ENCODE measurements at places on chromosomes 13 and 19.

DNA sequence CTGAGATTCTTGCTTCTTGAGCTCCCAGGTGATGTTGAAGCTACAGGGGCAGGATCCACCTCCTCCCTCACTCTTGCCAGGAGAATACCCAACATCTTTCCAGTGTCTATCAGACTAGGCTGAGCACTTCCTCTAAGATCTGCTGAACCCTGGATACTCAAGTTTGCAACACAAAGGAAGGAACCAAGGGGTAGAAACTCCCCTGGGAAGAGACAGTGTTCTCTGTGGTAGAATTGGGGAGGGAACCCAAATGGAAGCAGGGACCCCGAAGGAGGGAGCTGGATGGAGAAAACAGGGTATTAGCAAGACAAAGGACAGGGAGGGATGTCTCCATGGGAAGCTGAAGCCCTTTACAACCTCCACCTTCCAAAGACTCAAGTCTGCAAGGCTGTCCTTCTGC, 117.6 kb downstream of the DNAJC15 start:
- H3K4me1 ChIP-seq, result no peaks in the 10 kb centered on the region
- H3K27ac ChIP-seq, result no peak overlapping the region
- H3K36me3 ChIP-seq, result no peaks in the 10 kb centered on the region
- H3K27me3 ChIP-seq, result no peaks in the 10 kb centered on the region
- H3K4me3 ChIP-seq, result no peak overlapping the region

GRCh38 chr19:14674764-14675163, at the start of gene ADGRE3:
Gene ADGRE3, minus strand, starts transcription at chr19:14674844. Its CDS starts 74 bp downstream, at chr19:14674770.
- no peak within 1 kb of the TSS for H3K27ac ChIP-seq
- no peak for DNase-seq
- H3K36me3 ChIP-seq, result no peaks in the 10 kb centered on the region
- H3K27me3 ChIP-seq, result peaks cover 23% of the 10 kb centered on the region

- H3K4me1 ChIP-seq, result 0 out of 2 replicates have a peak, but pooled peaks cover 3% of the 10 kb centered on the region
- H3K27me3 ChIP-seq, result no peaks in the 10 kb centered on the region
- no peak for DNase-seq
- H3K36me3 ChIP-seq, result no peaks in the 10 kb centered on the region
- H3K4me3 ChIP-seq, result no peak overlapping the region
- H3K27ac ChIP-seq, result no peak overlapping the region
Observed at GRCh38 chr13:114161644-114162532, 17.2 kb upstream of the CFAP97D2 start.

DNA sequence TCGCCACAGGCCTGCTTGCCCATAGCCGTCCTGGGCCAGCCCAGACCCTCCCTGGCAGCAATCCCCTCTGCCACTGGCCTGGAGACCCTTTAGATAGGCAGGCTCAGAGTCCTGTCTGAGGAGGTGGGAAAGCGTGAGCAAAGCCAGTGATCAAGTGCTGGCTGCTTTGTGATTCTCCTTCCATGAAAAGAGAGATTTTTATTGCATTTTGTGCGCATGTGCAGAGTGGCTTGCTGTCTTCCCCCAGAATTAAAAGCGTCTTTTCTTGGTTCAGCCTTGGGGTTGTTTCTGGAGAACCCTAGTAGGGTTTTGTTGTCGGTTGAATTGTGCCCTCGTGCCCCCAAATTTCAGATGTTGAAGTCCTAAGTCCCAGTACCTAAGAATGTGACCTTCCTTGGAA, 44.9 kb upstream of the DCT start:
- no peak overlapping the region for H3K4me3 ChIP-seq
- no peak overlapping the region for H3K27ac ChIP-seq
- DNase-seq, result no peak
- H3K4me1 ChIP-seq, result no peaks in the 10 kb centered on the region
- no peaks in the 10 kb centered on the region for H3K27me3 ChIP-seq

DNA sequence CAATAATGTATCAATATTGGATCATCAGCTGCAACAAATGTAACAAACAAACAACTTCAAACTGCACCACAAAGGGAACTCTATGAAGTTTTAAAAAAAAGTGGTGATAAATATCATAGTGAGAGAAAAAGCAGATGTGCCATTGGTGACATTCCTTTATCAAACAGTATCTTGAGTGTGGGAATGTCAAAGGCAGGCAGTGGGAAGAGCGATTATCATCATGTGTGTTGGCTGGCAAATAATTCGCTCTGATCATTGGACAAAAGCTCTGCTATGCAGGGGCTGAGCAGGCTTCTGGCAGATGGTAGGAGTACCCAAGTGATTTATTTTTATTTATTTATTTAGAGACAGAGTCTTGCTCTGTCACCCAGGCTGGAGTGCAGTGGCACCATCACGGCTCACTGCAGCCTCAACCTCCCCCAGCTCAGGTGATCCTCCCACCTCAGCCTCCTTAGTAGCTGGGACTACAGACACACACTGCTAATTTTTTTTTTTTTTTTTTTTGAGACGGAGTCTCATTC, 55.9 kb upstream of the RANBP3 start:
- H3K4me1 ChIP-seq, result no peaks in the 10 kb centered on the region
- DNase-seq, result no peak
- no peak overlapping the region for H3K27ac ChIP-seq
- H3K27me3 ChIP-seq, result no peaks in the 10 kb centered on the region

GRCh38 chr13:52980695-52981094, 47.9 kb upstream of the OLFM4 start:
- H3K4me1 ChIP-seq, result no peaks in the 10 kb centered on the region
- no peak overlapping the region for H3K4me3 ChIP-seq
- no peaks in the 10 kb centered on the region for H3K27me3 ChIP-seq
- no peak overlapping the region for H3K27ac ChIP-seq
- no peaks in the 10 kb centered on the region for H3K36me3 ChIP-seq
- DNase-seq, result no peak

GRCh38 chr19:2333807-2334211, 5.3 kb downstream of the SPPL2B start:
- peaks cover 6% of the 10 kb centered on the region for H3K4me1 ChIP-seq
- no peak for DNase-seq
- no peak overlapping the region for H3K27ac ChIP-seq
- H3K4me3 ChIP-seq, result no peak overlapping the region
- H3K36me3 ChIP-seq, result peaks cover 14% of the 10 kb centered on the region

- H3K36me3 ChIP-seq, result no peaks in the 10 kb centered on the region
- no peak for DNase-seq
- no peak overlapping the region for H3K27ac ChIP-seq
- no peaks in the 10 kb centered on the region for H3K27me3 ChIP-seq
Observed at GRCh38 chr13:29021717-29022116, 201.6 kb downstream of the MTUS2 start.

- no peaks in the 10 kb centered on the region for H3K27me3 ChIP-seq
- no peak overlapping the region for H3K4me3 ChIP-seq
- DNase-seq, result no peak
Observed at GRCh38 chr13:73776151-73776785, 357.9 kb downstream of the KLF12 start.

GRCh38 chr19:16014923-16015804, 61.1 kb upstream of the TPM4 start:
- H3K36me3 ChIP-seq, result no peaks in the 10 kb centered on the region
- no peaks in the 10 kb centered on the region for H3K4me1 ChIP-seq
- no peak overlapping the region for H3K4me3 ChIP-seq
- no peaks in the 10 kb centered on the region for H3K27me3 ChIP-seq

GRCh38 chr13:89982407-89983095, 1364.9 kb upstream of the MIR17HG start:
- no peaks in the 10 kb centered on the region for H3K27me3 ChIP-seq
- peaks cover 16% of the 10 kb centered on the region for H3K4me1 ChIP-seq
- no peak for DNase-seq
- no peak overlapping the region for H3K4me3 ChIP-seq
- H3K36me3 ChIP-seq, result no peaks in the 10 kb centered on the region

- peak; percentile 16 for DNase-seq
- peaks cover 2% of the 10 kb centered on the region for H3K4me1 ChIP-seq
- H3K27ac ChIP-seq, result no peak overlapping the region
- H3K27me3 ChIP-seq, result no peaks in the 10 kb centered on the region
- no peak overlapping the region for H3K4me3 ChIP-seq
Observed at GRCh38 chr19:56310462-56310861, 4.2 kb downstream of the ZSCAN5A start.

GRCh38 chr13:36207672-36208071, 6.7 kb downstream of the SOHLH2 start:
- no peaks in the 10 kb centered on the region for H3K36me3 ChIP-seq
- no peak overlapping the region for H3K4me3 ChIP-seq
- DNase-seq, result no peak
- H3K27ac ChIP-seq, result no peak overlapping the region
- no peaks in the 10 kb centered on the region for H3K27me3 ChIP-seq
- H3K4me1 ChIP-seq, result no peaks in the 10 kb centered on the region

DNA sequence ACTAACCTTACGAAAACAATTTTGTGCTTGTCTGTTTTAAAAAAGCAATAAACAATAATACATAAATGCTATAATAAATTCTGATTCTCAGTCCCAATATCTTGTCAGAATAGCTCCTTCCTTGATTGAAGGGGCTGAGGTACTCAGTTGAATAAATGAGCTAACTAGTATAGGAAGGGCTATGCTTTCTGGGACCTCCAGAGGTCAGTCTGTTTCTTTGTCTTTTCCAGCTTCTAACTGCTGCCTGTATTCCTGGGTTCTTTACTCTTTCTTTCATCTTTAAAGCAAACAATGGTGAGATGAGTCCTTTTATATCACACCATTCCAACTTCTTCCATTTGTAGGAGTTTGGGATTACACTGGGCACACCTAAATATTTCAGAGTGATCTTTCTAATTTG, 1297.0 kb upstream of the ATXN8OS start:
- H3K4me1 ChIP-seq, result no peaks in the 10 kb centered on the region
- H3K27me3 ChIP-seq, result no peaks in the 10 kb centered on the region
- H3K27ac ChIP-seq, result no peak overlapping the region
- no peaks in the 10 kb centered on the region for H3K36me3 ChIP-seq

GRCh38 chr13:47033216-47033615, 136.4 kb upstream of the HTR2A start:
- H3K36me3 ChIP-seq, result no peaks in the 10 kb centered on the region
- H3K27me3 ChIP-seq, result no peaks in the 10 kb centered on the region
- peak overlapping the region; percentile 8 for H3K4me3 ChIP-seq
- peaks cover 8% of the 10 kb centered on the region for H3K4me1 ChIP-seq
- no peak for DNase-seq

GRCh38 chr19:45218426-45218825, 26.8 kb downstream of the EXOC3L2 start:
- no peak for DNase-seq
- no peaks in the 10 kb centered on the region for H3K36me3 ChIP-seq
- peaks cover 3% of the 10 kb centered on the region for H3K4me1 ChIP-seq
- no peak overlapping the region for H3K27ac ChIP-seq
- no peak overlapping the region for H3K4me3 ChIP-seq

DNA sequence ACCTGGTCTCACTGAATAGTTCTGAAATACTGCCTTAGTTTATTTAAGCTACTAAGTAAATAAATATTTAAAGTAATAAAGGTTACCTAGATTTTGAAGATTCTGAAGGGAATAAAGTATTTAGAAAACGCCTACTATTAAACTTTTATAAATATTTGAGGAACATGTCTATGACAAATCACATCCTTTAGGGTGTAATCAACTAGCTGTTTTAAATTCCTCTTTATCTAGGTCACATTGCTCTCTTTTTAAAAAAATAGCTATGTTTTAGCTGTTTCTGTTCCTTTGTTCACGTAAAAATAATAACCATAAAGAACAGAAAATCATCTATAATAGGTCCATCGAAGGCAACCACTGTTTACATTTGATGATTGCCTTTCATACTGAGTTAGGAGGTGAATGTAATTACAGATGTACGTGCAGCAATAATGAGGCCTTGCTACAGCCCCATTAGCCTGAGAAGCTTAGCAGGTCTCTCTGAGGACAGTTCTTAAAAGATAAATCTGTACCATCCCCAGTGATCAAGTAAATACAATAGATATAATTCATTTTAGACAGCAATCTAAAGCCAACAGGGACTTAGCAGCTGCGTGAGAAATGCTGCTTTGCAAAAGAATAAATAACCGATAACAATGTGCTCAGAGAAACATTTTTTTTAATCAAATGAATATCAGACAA, 449.5 kb downstream of the LIG4 start:
- H3K4me3 ChIP-seq, result no peak overlapping the region
- H3K36me3 ChIP-seq, result no peaks in the 10 kb centered on the region
- H3K4me1 ChIP-seq, result peaks cover 5% of the 10 kb centered on the region
- no peaks in the 10 kb centered on the region for H3K27me3 ChIP-seq
- 0 out of 2 replicates have a peak overlapping the region, but pooled peaks have one; percentile 12 for H3K27ac ChIP-seq

- no peaks in the 10 kb centered on the region for H3K36me3 ChIP-seq
- no peaks in the 10 kb centered on the region for H3K27me3 ChIP-seq
- H3K4me3 ChIP-seq, result no peak overlapping the region
- H3K4me1 ChIP-seq, result no peaks in the 10 kb centered on the region
- DNase-seq, result no peak
Observed at GRCh38 chr13:74869846-74870245, 612.1 kb downstream of the TBC1D4 start.
